GM13976 (cell line): ENCODE measurements at places on chromosomes 5 and 9.
A peak's percentile ranks its signal among the peaks of the same experiment; 100 is the strongest.

- DNase-seq, result peak; percentile 75
Observed at GRCh38 chr9:94554439-94555331, at the start of gene PCAT7. PCAT7 (plus strand) TSS chr9:94555083.

DNA sequence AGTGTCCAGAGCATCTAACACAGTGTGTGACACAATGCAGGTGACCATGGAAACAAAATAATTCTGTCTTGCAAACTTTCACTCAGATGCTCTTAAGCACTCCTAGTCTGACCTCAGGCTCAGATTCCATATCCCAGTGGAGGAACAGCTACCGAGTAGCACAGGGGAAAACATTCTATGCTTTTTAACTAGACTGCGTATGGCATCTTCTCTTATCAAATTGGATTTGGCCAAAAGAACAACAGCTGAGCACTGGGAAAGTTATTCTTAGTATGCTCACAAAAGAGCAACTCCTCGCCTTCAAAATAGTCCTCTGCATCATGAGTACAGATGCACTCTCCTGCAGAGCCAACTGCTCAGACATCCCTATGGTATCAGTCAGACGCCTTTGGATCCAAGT, 528.2 kb upstream of the DAP start:
- DNase-seq, result no peak

DNA sequence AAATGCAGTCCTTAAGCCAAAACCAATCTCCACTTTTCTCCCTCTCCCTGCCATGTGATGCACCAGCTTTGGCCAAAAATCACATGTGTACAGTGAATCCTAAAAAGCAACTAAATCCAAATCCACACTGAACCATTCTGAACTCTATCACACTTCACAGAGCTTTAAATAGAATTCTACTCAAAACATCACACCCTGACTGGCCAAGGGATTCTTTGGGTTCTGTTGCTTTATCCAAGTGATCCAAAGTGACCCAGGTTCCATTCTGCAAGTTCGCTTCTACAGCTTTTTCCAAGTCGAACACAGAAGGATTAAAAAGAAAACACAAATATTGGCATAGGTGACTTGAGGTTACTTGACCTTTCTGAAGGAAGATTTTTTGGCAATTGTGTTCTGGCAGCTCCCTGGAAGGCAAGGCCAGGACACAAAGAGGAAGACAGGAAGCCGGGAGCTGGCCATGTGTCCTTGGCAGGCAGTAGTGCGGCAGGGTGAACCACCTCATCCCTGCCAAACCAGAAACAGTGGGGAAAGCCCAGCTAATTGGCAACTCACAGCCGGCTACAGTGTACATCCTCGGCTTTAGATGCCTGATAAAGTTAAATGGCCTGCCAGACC, 115.0 kb downstream of the NFIB start:
- DNase-seq, result no peak

DNA sequence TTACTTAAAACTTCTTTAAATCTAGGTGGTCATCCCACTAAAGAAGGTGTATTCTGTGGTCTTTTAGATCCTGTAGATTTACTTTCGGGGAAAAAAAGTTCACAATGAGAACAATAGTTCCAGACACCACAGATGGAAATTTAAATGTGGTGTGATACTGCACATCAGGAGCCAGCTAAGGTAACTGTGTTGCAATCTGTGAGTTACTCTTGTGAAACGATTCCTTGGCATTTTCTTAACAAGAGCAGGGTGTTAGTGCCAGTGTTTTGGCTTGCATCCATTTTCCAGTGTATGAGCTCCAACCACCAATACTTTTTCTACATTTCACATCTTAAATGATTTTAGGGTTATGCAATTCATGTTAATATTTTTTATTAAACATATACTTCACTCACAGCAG, 674.5 kb downstream of the CETN3 start:
- DNase-seq, result no peak

DNA sequence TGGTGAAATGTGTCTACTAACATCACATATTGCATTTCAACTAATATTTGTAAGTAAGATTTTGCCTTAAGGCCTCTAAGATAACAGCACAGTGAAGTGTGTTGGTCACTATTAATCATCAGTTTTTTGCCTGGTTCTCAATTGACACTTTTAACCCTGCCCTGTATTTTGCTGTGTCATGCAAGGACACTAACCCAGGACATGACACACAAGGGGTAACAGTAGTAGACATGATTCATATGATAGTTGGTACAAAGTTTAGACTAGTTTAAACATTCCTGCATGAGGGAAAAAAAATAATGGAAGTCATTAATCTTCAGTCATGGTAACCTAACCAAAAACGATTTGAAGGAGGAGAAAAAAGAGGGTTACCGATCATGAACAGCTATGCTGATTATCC, 207.0 kb downstream of the DEPDC1B start:
- DNase-seq, result no peak

DNA sequence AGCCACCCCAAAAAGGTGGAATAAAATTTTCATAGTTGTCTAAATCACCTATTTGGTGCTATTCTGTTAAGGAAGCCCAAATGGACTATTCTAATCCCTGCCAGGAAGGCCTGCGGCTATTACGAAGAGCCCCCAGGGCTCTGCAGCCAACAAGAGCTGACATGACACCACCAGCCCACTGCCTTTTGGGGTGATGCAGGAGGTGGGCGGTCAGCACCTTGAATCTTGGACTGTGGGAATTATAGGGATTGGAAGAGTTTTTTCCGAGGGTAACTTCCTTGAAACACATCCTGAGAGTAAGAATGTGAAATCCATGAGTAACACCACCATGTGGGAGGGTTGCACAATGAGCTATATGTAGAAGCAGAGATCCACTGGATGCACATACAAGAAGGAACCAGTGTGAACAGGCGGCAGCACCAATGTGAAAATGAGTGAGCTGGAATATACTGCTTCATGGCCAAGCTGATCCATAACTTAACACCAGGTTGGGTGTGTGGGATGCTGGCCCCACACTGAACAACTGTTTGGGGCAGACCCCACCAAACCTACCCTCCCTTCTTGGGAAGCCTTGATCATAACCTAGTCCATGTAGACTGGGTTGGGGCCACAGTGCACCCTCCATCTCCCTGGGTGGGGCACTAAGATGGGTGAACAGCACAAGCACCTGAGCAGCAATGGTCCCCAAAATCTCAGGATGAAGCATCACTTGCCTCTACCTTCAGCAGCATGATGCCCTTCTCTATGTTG, 239.0 kb downstream of the FSTL4 start:
- DNase-seq, result no peak

GRCh38 chr5:83348281-83348780, 123.2 kb upstream of the VCAN start:
- no peak for DNase-seq

- no peak for DNase-seq
Observed at GRCh38 chr5:34488984-34489383, 167.1 kb upstream of the RAI14 start.

- DNase-seq, result no peak
Observed at GRCh38 chr5:150389531-150390266, 23.0 kb downstream of the CD74 start.

GRCh38 chr9:120299785-120300184, 280.2 kb downstream of the CDK5RAP2 start:
- no peak for DNase-seq

- DNase-seq, result peak; percentile 46
Observed at GRCh38 chr9:68546596-68547390, 6.1 kb upstream of the TMEM252 start.

DNA sequence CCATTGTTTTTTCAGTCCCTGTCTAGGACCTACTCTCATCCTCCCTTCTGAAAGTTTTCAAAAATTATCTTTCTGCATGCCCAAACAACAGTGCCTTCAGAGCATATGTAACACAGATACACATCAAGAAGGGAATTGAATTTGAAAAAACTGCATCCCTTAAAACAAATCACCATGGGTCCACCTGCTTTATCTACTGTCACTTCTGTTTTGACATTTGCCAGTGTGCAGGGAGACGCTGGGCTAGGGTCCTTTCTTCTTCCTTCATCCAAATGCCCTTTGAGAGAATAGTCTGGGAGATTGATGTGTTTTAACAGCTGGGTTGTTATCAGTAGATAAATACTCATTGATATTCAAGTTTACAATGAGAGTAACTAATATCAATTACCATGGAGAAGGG, 1630.1 kb downstream of the MAT2B start:
- no peak for DNase-seq

- DNase-seq, result no peak
Observed at GRCh38 chr5:65133477-65134110, 348.1 kb downstream of the ADAMTS6 start.

- no peak for DNase-seq
Observed at GRCh38 chr9:115202960-115203751, 85.2 kb upstream of the TNC start.

GRCh38 chr9:73183917-73184861, 32.5 kb downstream of the ANXA1 start:
- peak; percentile 13 for DNase-seq

GRCh38 chr5:88976914-88977313, 93.9 kb upstream of the MEF2C start:
- no peak for DNase-seq

DNA sequence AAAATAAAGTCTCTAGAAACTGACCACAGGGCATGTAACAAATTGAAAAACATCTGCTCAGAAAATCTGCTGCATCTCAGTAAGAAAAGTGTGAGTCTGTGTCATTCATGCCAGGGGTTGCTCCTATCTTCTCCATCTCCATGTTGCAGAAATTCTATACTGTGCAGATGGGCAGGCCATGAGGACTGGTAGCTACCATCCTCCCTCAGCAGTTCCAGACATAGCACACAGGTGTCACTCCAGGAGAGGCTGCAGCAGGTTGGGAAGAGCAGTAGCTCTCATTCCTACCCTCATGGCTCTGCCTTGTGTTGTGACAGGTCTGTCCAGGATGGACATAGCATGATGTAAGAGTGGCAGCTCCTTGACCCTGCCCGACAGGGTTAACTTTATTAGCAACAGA, 173.4 kb downstream of the NDUFS4 start:
- no peak for DNase-seq

GRCh38 chr9:134100040-134100439, 32.2 kb upstream of the BRD3 start:
- DNase-seq, result no peak

DNA sequence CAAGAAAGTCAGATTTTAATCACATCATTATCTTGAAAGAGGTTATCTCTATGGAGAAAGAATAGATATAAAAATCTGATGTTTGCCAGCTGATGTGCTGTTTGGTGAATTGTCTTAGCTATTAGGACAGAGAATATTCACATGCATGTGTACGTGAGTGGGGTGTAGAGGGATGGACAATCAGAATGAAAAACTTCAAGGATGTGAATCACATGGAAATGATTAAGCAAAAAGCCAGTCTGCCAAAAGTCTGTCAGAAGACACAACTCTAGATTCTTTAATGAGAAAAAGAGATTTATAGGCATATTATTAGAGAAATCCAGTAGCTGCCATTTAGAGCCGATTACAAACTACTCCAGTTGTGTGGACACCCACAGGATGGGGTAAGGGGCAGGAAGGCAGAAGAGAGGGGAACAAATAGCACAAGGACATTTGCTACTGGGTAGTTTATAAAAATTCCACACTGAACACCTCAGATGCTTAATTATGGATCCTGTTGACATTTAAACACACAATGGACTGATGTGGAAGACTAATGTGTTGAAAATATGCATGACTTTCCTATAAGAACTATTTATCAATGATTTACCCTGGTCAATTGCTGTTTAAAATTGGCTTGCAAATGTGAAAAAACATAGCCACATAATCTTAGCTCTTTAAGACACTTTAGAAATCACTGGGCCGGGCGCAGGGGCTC, 127.4 kb downstream of the PTTG1 start:
- no peak for DNase-seq

DNA sequence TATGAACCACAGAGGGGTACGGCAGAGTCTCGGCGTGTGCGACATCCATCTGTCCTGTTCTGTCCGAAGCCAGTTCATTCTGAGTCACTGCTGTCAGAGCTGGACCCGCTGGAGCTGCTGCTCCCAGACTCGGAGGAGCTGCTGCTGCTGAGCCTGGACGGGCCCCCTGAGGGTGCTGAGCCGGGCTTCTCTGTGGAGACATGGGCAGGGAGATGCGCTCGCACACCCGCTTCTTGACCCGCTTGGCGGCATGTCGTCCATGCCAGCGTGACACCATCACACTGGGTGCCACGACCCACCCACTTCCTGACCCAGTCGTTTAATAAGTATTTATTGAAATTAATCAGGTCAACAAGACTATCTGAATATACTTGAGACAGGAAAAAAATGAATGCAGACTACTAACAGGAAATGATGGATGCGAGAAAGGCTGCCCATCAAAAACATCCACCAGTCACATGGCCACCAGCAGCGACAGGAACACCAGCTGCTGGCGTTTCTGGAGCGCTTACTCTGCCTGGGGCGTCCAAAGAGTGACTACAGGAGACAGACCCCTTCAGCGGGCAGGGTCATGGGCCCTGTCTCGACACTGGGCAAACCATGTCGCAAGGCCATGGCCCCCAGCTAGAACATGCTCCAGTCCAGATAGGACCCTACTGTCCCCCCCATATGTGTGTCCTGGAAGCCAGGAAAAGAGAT, 8.4 kb downstream of the BRD3OS start:
- DNase-seq, result no peak

DNA sequence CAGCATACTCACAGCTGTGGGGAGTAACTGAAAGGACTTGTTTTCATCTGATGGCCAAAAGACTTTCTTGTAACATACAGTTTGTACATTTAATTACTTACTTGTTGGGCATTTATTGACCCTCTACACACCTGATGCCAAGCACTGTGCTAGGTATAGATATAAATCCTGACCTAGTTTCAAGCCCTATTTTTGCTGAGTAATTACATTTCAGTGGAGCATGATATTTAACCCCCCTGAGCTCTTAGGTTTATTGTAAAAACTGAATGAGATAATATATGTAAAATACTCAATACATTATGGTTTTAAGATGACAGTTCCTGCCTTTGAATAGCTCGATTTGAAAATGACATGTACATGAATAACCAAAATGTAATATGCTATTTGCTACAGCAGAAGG, 68.1 kb upstream of the SLC12A2 start:
- DNase-seq, result no peak

DNA sequence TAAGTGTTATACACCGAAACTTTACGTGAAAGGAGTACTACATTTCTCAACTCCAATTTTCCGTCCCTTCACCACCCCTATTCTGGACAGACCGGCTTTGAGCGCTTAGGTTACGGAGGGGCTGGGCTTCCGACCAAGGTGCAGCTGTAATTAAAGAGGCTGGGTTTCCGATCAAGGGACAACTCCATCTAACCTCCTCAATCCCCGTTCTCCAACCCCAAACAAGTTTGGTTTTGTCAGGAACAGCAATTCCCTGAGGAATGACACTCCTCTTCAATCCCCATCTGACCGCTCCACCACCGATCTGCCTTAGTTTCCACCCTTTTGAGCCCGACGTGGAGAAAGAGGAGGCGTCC, 577 bp downstream of the TUT7 start:
- DNase-seq, result no peak

- DNase-seq, result no peak
Observed at GRCh38 chr5:104096451-104096850, 533.9 kb upstream of the NUDT12 start.

DNA sequence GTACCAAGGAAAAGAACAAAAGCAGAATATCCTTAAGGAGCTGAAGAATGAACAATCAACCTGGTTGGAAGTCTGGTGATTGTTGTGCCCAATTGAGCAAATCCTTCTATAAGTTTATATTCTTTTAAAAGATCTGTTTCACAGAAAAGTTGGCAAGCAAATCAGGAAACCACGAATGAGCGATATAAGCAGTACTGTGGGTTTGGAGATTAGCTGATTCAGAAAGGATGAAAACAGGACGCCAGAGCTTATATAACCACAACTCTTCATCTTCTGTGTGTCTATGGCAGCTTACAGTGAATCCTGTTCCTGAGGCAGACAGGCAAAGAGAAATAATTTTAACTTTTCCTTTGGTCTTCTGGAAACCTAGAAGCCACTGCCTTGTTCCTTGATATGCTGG, 61.7 kb downstream of the SLC38A9 start:
- DNase-seq, result no peak
